Epithelial cell of prostate (primary cell): ENCODE measurements at places on chromosomes 1 and 21.

GRCh38 chr1:4584449-4584848 lies 70.0 kb upstream of the AJAP1 start:
- no peak for DNase-seq

GRCh38 chr1:208065862-208066261 lies 154.9 kb upstream of the CD34 start:
- no peak for DNase-seq

- no peak for DNase-seq
These were observed 38.6 kb upstream of the COX20 start for GRCh38 chr1:244796719-244797406.

GRCh38 chr1:29210278-29211085 lies 20.3 kb downstream of the MECR start:
- DNase-seq = no peak

DNA sequence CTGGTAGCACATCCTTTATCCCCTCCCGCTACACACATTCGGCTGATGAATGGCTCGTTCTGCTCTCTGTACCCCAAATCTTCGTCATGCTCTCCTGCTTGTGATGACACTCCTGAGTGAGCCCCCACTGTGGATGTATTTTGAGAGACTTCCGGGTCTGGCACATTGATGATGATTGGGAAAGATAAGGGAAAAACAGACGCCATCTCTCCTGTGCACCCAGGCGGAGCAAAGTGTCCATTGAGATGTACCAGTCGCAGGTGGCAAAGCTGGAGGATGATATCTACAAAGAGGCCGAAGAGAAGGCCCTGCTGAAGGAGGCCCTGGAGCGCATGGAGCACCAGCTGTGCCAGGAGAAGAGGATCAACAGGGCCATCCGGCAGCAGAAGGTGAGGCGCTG lies 27.9 kb upstream of the EFHD2 start:
- DNase-seq = no peak

DNA sequence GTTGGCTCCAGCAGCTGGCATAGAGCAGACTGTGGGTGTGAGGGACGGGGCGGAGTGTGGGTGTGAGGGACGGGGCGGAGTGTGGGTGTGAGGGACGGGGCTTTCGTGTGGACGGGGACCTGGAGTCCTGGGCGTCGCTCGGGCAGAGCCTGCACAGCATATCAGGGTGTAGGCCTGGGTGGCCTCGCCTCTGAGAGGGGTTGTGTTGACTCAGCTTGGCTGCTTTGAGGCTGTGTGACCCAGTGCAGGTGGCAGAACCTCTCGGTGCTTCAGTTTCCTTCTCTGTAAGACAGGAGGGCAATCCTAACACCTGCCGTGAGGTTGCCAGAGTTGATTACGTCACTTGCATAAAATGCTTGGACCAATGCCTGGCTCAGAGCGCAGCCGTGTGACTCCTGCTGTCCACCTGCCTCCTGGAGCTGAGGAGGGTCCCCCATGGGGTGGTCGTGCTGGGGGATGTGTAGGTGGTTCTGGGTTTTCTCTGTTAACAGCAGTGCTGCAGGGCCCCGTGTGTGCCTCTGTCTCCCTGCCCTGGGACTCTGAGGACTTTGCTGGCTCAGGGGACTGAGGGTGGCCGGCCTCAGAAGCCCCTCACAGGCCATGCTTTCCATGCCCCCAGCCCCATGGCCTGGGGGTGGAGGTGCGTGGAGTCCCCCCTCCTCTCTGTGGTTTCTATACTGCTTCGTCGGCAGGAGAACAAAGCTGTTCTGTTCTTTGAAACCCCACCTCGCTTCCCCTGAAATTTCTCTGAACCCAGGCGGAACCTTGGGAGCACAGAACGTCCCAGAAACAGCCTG lies 15.4 kb downstream of the PDXK start:
- no peak for DNase-seq

DNA sequence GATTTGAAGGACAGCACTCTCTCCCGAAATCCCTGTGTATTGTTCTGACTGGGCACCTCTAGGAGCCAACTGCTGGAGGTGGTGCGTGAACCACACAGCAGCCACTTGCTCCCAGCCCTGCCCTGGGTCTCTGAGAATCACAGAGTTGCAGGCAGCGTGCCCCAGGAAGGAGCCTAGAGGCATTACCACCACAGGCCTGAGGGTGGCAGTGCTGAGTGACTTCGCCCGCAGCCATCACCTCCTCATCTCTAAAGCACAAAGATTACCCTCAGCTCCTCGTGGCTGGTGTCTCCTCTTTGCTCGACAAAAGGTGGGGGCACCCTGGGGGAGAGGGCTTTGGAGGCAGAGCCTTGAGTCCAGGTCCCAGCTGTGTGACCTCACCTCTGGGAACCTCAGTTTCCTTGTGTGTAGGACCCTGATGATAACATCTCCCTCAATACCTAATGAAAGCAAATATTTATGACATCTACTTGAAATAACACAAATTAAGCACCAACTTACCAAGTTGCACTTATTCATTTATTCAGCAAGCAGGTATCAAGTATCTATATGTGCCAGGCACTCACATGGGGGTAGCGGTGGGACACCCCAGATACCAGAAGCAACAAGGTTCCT lies 86.3 kb downstream of the VWA5B1 start:
- no peak for DNase-seq

GRCh38 chr1:48596046-48596445 lies 124.0 kb upstream of the SPATA6 start:
- DNase-seq = no peak

DNA sequence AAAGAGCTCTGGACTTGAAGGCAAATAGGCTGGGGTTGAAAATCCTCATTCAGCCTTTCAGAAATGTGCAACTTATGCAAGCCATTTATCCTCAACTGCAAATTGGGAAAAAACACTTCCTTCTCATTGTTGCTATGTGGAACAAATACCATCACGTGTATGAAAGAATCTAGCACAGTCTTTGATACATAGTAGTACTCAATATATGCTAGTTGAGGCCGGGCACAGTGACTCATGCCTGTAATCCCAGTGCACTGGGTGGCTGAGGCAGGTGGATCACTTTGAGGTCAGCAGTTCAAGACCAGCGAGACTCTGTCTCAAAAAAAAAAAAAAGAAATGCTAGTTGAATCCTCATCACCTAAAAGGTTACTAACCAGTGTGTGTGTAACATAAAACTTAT lies 8.2 kb downstream of the PI4KB start:
- no peak for DNase-seq

GRCh38 chr1:193326296-193326695 lies 139.9 kb upstream of the B3GALT2 start:
- no peak for DNase-seq

- DNase-seq = no peak
These were observed 91.8 kb downstream of the UCHL5 start for GRCh38 chr1:192967211-192967877.

DNA sequence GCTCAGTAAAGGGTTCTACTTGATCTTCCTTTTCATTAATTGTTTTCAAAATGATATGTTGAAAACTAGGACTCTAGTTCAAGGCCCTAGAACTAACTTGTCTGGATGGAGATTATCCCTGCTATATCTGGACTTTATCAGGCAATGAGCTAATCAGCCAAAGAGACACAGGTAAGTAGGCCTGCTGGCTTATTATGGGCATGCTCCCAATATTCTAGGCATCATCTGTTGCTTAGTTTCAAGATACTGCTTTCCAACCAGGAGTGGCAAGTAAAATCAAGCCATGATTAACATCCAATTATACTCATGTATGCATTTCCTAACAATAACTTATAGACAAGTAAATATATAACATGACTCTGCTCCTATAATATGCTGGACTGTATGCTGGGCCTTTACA lies 4.2 kb downstream of the DNASE2B start:
- no peak for DNase-seq

DNA sequence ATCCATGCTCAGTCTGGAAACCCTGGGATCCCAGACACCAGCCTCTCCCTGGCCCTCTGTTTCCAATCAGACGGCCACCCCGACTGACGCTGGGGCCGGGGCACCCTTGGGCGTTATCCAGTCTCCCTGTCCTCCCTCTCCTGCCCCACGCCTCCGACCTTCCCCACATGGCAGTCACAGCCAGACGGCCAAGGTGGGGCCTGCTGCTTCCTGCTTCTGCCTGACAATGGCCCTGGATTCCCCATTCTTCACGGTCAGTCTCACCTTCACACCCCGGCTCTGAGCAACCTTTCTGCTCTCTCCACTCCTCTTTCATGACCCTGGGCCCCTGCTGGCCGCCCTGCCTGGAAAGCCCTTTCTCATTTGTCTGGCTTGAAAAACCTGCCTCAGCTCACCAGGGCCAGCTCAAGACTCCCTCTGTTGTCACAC lies 6.6 kb downstream of the GNG4 start:
- no peak for DNase-seq

DNA sequence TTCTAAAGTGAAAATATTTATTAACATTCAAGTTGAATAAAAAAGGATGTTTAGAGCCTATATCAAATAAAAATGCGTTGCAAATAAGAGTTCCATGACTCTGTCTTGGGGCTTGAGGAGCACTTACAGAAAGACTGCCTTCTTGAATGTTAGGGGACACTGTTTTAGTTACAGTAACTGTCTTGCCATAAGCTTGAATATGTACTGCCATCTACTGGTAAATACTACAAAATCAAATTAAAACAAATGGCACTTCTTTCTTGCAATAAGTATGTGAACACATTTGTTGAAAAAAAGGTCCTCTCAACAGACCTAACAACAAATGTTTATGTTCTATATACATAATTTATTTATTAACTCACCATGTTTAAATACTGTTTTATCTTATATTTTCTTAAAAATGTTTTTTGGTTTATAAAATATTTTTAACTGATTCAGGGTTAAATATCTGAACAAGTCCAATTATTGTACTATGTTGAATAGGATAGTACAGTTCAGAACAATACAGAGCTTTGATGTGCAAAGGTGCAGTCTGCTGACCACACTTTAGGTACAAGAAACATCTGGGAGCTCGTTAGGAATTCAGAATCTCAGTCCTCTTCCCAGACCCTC lies 199.5 kb downstream of the LRRIQ3 start:
- DNase-seq = no peak

GRCh38 chr21:20811702-20812101 lies 186.5 kb upstream of the NCAM2 start:
- no peak for DNase-seq

- no peak for DNase-seq
These were observed 21.2 kb upstream of the XPR1 start for GRCh38 chr1:180610556-180611015.

DNA sequence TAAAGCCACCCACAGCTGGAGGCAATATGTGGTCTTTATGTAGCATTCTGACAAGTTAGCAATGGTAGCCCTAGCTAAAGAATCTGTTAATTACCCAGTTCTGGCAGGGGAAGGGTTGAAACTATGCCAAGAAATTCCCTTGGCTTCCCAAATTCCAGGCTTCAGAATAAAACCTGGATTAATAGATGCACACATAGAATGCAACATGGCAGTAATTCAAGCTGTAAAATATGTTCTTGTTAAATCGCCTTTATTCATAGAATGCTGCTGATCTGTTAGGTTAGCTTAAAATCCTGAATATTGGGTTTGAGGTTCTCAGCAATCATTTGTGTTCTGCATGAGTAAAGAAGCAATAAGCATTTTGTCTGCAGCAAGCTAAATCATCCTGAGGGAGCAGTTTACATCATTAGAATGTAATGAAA lies 80.1 kb downstream of the ZNF326 start:
- DNase-seq = no peak

DNA sequence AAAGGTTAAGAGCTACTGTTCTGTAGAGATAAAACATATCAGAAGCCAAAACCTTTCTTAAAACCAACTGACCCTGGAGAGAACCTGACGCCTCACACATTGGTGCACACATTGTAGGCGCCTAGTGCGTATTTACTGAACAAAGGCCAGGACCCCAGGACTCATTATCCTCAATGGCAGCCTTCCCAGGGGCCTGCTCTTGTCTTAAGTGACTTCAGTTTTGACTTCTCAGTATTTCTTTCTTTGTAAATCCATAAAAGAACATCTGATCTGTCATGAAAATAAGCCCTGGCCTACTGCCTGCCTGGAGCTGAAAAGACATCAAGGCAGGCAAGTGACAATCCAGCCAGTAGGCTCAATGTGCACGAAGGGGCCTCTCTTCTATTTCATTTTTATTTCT lies 27.6 kb downstream of the ABCA4 start:
- DNase-seq = no peak

DNA sequence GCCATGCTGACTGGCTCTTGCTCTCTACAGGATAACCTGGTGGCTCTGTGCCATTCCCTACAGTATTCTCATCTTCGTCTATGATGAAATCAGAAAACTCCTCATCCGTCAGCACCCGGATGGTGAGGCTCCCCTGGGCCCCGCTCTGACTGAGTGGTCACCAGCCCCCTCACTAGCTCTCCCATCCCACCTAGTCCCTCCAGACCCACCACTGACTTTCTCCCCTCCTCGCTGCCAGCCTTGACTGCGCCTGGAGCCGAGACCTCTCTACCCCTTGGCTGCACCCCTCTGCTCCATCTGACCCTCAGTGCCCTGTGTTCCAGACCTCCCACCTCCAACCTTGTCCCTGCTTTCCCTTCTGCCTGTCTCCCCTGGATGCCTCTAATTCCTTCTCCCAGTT lies 4.1 kb upstream of the CASQ1 start:
- no peak for DNase-seq

GRCh38 chr1:238191170-238191569 lies 300.4 kb upstream of the ZP4 start:
- no peak for DNase-seq

- no peak for DNase-seq
These were observed 4.1 kb downstream of the ABCD3 start for GRCh38 chr1:94422115-94422820.

DNA sequence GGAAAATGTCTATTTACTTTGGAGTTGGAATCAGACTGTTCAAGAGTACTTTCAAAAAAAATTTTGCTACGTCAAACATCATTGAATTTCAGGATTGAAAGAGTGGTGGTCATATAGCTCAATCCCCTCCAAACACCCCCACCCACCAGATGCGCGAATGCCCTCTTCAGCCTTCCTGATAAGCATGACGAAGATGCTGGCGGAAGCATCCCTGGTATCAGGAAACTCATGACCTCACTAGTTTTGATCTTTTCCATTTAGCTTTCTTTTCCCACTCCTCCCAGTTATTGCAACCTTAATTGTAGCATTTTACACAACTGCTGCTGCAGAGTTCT lies 104.4 kb downstream of the LEPR start:
- no peak for DNase-seq

- DNase-seq = no peak
These were observed 11.9 kb downstream of the KIF21B start for GRCh38 chr1:201011616-201012015.

DNA sequence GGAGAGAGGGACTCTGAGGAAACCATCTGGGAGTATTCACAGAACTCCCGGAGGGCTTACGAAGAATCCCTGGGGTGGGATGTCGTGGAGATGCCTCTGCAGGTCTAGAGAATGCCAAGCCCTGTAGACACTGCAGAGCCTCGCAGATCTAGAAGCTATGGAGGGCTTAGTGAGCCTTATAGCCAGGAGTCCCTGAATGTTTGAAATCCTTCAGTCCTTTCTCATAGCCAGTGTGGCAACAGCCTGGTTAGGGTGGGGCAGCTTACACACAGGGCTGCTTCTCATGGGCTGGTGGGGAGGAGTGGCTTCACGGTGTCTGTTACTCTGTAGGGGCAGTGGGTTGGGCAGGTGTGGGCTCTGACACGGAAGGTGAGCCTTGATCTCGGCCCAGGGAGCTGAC lies 44.2 kb upstream of the KDM4A start:
- DNase-seq = no peak
